ENCODE measurements at places on chromosomes 12 and 14. TPM values are rescaled to one million over a fixed set of nuclear protein-coding genes. Genes with fewer than 3 reads are reported as not detected.

Gene MEG3
- not detected for total RNA-seq

DNA sequence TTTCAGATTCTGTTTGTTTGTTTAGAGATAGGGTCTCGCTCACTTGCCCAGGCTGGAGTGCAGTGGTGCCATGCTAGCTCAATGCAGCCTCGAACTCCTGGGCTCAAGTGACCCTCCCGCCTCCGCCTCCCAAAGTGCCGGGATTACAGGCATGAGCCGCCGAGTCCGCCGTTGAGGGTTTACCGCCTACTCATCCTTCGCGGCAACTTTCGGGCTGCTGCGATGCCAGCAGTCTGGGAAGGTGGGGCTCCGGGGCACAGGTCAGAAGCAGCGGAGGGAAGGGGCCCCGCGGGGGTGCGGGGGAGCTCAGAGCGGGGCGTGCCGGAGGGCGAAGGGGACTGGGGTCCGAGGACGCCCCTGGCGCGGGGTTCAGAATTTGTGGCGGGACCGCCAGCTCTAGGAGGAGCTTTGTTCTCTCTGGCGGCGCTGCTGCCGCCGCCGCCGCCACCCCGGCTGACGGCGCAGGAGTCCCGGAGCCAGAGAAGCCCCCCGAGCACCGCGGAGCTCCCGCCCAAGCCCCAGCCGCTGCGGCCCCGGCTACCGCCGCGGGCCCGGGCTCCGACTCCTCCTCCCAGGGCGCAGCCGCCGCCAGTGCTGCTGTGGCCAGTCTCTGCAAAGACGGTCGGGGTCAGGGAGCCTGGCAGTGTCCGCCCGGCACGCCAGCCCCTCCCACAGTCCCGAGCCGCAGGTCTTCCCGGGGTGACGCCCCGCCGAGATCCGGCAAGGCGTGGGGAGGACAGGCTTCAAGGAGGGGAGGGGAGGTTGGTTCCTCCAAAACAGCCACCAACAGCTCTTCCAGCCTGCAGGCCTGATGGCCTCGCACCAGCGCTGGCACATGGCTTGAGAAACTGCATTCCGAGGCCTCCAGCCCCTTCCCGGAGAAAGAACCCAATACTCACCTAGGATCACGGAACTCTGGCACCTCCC lies 10.9 kb upstream of the KRT77 start:
- DNase-seq, result peak; percentile 17

DNA sequence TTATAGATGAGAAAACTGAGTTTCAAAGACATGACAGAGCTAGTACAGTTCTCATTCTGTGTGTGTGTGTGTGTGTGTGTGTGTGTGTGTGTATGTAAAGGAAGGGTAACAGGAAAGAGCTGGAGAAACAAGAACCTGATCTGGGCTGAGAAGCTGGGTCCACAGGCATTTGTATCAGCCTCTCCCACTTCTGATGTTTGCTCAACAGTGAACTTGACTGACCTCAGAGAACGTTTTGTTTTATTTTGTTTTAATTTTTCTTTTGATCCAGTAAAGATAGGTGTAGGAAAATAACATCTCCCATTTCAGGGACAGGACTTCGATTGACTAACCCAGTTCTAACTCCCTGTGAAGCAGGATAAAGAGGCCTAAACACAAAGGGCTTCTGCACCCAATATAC lies 85.4 kb downstream of the STXBP6 start:
- DNase-seq, result no peak

- no peak for DNase-seq
These were observed 156.3 kb downstream of the PELI2 start for GRCh38 chr14:56274556-56274955.

DNA sequence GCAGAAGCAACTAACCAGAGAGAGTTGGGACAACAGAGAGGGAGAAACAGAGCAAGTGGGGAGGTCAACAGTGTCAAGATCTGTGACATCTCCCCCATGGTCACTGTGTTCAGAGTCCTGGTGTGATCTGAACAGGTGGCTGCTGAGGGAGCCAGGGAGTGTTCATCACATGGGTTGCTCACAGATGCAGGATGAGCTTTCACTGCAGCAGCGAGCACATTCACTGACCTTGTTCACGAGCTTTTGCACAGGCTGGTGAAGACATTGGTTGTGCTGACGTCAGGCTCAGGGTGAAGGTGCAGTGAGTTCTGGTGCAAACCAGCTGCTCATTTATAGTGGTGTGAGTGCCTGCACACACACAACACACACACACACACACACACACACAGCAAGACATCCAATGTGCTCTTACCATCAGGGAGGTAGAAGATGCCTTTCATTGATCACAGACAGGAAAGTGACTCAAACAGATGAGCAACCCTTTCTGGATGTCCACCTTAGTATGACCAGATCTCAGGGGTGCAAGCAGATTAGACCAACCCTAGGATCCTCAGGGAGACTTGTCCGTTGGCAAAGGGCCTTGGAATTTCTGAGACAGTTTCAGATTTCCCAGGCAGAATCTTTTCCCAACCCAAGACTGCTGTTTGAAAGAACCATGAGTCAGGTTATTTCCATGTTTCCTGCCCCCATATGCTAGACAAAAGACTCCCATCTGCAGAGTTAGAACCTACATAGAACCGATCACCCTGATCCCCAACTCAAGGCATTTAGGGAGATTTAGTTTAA lies 44.3 kb upstream of the OR10AD1 start:
- no peak for DNase-seq

DNA sequence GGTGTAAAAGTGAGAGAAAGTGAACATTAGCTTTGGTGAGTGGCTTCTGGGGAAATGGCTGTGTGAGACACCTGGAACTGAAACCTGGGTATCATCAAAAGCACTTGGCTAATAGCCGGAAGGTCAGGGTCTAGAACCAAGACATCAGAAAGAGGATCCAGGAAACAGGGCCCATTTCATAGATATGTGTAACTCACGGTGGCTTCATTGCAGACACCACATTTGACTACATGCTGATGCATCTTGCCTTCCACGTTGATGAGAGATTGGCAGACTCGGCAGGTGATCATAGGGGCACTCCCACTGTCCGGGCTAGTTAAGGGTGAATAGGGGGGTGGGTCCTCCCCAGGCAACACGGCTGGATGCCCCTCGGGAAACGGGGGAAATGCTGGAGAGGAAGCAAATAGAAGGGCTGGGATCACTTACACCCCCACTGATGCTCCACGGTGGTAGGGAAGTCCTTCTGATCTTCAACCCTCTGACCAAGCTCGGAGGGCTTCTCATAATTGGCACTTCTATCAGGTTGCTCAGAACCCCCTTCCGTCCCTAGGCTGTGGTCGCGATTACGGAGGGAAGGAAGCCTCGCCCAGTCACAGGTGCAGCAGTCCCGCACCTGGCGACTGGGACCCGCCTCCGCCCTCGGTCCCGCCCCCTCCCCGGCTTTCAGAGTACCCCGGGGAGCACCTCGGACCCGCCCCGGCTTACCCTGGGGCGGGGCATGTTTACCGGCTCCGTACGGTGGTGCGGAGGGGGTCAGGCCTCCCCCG lies 593 bp downstream of the PIP4P1 start:
- peak; percentile 81 for DNase-seq

GRCh38 chr12:53844994-53845844 lies 93.4 kb upstream of the HOXC13 start:
- no peak for DNase-seq

DNA sequence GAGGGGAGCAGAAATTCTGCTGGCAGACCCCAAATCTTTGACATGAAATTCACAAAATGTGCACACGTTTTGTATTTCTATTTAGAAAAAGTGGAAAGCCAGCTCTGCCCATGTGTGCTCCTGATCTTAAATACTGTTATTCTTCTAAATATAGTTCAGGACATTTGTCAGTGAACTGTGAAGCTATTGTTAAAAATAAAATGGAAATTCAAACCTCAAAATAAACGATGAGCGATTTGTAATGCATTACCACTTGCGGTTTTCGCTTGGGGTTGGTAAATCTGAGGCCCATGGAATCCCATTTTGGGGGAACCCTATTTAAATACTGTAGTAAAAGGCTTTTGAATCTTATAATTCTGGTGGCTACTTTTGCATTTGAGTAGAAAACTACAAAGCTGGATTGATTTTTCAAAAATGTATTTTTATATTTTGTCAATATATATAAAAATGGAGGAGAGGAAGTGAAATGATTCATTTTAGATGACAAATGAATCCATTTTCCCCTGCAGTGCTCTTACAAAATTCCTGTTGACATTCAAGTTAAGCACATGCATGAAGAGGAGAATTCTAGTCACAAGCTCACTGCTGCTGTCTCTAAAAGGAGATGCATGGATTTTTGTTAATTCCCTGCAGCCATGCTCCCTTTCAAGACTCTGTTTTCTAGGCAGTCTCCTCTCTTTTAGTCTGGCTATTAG lies 47.1 kb downstream of the FLRT2 start:
- DNase-seq, result no peak

- no peak for DNase-seq
These were observed 20.0 kb downstream of the KCNK10 start for GRCh38 chr14:88303041-88303440.

- DNase-seq, result no peak
These were observed 594 bp upstream of the CLEC14A start for GRCh38 chr14:38256533-38256840.

DNA sequence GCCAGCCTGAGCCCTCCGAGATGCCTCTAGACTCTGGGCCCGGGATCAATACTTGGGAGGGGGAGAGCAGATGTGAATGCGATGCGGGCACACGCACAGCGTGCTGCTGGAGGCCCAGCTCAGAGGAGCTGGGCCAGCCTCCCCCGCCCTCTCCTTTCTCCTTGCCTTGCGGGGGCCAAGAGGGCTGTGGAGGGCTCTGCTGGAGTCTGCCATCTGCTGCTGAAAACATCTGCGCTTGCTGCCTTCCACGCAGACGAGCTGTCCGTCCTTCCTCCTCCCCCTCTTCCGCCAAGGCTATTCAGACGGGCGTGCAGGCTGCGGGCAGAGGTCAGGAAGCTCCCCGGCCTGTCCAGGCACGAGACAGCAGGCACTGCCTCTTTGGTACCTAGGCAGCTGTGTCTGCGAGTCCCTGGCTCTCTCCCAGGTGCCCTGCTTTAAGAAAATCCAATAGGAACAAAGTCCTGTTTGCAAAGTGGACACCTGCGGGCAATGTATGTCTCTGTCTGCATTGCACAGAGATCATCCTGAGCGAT lies 75.2 kb downstream of the SPRING1 start:
- peak; percentile 49 for DNase-seq

DNA sequence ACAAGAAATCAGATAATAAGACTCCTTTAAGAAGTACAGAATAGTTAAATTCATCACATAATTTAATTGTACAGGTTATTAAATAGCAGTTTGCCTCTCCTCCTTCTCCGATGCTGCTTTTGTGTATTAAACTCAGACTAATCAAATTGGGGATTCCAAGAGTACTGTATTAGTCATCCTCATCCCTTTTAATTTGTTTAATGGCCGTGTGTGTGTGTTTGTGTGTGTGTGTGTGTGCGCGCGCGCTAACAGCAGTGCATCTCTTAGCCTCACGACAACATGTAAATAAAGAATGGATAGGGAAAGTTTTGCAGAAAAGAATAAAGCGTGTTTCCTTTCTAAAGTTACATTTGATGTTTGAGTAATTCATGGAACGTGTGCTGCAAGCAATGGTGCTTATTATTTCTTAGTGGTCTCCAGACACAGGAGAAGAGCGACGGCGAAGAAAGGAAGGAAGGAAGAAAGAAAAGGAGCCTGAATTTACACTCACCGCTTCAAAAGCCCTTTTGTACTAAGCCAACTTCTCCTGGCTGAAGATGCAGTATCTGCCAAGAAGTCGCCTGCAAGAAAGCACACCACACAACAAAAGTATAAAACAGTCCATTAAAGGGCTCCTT lies 220.3 kb downstream of the ASCL1 start:
- DNase-seq, result no peak

Measured in hepatocyte (in vitro differentiated cells).